ENCODE measurements at places on chromosomes 1 and 21.

DNA sequence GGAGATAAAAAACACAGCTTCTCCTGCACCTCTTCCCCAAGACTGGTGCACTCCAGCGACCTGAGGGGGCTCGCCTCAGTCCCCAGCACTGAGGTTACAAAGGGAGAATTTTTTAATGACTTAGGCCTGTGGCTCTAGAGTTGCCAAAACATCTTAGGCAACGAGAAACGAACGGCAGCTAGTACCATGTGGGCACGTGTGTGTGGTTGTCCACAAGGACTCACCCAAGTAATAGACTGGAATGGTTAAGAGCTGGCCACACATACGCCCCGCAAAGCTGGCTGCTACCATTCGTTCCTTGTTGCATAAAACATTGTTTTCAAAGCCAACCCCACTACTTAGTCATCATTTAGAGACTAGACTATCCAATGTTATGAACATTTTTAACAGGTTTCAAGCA is 26.9 kb downstream of the RIPK4 start:
- DNase-seq, result no peak

GRCh38 chr1:178196631-178197030 is 102.7 kb downstream of the RASAL2 start:
- no peak for DNase-seq

GRCh38 chr1:33462405-33463164 is 9.9 kb upstream of the ZSCAN20 start:
- no peak for DNase-seq

DNA sequence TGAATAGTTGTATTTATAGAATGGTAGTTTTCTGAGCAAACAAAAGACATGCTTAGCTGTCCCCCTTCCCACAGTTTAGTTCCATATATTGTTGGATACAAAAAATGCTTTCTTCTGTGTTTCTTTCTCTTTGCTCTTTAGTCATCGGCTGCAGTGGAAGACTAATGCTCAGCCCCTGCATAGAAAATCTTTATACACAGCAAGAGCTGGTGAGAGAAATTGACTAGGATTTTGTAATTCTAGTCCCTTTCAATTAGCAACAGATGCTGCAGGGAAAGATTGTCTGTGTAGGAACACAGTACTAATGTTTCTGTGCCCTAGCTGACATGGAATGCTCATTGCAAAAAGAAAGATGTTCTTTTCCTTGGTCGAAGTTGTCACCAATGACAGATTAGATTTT is 200.9 kb downstream of the RPS6KC1 start:
- no peak for DNase-seq

DNA sequence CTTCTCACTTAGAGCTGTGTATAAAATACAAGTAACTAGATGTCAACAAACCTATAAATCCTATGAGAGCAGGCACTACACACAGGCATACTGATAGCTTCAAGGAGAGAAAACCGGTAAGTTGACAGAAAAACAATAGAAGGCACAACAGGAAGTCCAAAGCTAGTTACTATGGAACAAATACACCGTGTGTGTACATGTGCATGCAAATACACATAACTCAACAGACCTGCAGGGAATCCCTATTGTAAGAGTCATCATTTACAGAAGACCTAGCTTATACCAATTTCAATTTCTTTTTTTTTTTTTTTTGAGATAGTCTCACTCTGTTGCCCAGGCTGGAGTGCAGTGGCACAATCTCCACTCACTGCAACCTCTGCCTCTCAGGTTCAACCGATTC is 26.3 kb downstream of the JAK1 start:
- no peak for DNase-seq

- no peak for DNase-seq
Observed at GRCh38 chr1:87089823-87090222, 175.4 kb downstream of the HS2ST1 start.

GRCh38 chr21:31795992-31796391 is 64.1 kb upstream of the SCAF4 start:
- DNase-seq, result no peak

DNA sequence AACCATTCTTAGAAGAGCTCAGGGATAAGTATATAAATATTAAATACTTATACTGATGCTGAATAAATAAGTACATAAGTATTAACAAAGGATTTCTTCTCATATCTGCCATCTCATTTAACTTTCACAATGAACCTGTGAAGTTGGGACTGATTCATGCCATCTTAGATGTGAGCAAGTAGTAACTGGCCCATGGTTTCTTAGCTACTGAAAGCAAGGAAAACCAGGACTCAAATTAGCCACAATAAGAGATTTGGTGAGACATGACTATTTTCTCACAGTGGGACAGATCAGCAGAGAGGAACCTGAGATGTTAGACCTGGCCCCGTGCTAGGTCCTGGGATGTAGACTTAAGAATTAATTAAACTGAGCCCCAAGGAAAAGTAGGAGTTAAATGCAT is 8.2 kb upstream of the RAB3B start:
- no peak for DNase-seq

GRCh38 chr1:199310708-199311107 is 671.9 kb downstream of the PTPRC start:
- no peak for DNase-seq

GRCh38 chr1:1788136-1788535 is 9.9 kb upstream of the NADK start:
- DNase-seq, result no peak

GRCh38 chr21:36557316-36557715 is 77.4 kb upstream of the CLDN14 start:
- no peak for DNase-seq

DNA sequence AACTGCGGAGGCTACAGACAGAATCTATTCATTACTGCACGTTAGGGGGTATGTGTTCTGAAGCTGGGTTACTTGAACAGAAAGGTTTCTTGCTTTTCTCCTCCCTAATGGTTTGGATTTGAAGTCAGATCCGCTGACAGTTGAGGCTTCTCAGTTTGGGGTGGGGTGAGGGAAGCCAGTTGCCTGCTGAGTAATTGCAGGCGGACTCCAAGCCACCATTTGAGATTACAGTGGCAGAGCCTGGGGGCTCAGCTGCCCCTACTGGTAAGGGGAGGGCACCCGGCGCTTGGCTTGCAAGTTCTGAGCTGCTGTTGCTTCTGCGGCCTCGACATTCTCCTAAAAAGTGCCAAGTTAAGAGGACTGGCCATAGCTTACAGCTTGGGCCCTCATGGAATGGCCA is 2.0 kb downstream of the GRHL3 start:
- DNase-seq, result no peak

GRCh38 chr21:16363100-16363499 is 633.3 kb downstream of the USP25 start:
- DNase-seq, result no peak

DNA sequence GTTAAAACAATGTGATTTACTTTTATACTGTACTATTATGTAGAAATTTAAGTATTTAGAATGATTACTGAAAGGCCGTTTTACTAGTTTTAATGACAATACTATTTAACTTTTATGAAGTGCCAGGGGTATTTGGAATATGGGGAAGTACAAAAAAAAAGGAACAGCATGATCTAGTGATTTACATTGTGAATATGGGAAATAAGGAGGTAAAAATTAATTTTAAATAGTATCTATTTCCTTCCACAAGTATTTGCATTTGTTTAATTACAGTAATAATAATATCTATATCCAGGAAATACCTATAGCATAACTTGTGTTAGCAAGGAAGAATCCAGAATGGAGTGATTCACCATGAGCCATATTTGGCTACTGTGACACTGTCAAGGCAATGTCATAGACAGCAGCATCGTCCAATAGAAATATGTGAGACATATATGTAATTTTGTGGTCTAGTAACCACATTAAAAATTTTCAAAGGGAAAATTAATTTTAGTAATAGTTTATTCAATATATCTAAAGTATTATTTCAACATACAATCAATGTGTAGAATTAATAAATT is 22.0 kb downstream of the CNST start:
- DNase-seq, result no peak

DNA sequence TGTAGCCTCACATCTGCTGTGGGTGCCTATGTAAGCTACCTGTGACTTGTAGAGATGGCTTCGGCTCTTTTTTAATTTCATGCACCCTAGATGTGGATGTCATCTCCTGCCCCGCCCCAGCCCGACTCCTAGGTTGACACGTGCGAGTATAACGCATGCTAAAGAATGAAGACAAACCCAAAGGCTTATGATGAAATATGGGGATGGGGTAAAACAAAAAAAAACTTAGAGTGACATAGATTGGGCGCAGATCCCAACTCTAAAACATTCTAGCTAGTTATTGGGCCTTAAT is 613 bp upstream of the ERO1B start:
- no peak for DNase-seq

DNA sequence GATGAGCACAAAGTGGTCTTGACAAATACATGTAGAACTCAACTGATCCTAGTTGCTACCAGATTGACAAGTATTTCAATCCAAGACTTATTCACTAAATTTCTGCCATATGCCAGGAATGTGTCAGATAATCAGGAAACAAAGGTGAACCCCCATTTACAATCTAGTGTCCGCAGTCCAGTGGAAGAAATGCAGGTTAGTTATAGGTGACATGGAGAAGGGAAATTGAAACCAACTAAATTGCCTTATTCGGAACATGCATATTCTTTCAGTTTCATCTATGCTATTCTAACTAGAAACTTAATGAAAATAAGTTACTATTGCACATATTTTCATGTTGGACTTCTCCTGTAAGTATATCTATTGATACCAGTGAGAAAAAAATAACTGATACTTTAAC is 209.4 kb downstream of the COL24A1 start:
- DNase-seq, result no peak

GRCh38 chr1:97996880-97997279 is 76.0 kb upstream of the DPYD start:
- DNase-seq, result no peak

- DNase-seq, result no peak
Observed at GRCh38 chr1:86035101-86035500, 121.5 kb downstream of the COL24A1 start.

DNA sequence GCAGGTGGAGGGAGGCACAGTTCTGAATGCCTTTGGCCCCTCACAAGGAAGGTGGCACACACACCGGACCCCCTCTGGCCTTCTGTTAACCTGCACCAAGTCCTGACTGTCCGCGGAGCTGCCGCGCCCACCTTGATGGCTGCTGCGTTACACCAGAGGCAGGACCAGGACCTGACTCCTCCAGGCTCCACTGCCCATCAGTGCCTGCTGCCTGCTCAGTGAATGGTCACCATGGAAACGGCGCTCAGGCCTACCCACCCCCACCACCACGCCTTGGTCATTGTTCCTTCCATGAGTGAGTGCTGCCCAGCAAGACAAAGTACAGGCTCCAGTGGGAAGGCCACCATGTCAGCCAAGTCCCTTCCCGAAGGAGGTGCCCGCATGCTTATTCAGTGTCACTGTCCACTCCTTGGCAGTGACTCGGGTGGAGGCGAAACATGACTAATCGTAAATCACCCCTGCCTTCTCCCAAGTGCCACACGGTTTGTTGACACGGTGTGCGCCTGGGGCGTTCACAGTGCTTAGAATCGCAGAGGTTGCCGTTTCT is 57.3 kb downstream of the SLC37A1 start:
- DNase-seq, result no peak

GRCh38 chr21:31136891-31137290 is 98.6 kb upstream of the KRTAP19-8 start:
- no peak for DNase-seq

- no peak for DNase-seq
Observed at GRCh38 chr1:173527151-173527826, 50.2 kb downstream of the PRDX6 start.

GRCh38 chr1:98437540-98437939 is 224.0 kb upstream of the SNX7 start:
- DNase-seq, result no peak

DNA sequence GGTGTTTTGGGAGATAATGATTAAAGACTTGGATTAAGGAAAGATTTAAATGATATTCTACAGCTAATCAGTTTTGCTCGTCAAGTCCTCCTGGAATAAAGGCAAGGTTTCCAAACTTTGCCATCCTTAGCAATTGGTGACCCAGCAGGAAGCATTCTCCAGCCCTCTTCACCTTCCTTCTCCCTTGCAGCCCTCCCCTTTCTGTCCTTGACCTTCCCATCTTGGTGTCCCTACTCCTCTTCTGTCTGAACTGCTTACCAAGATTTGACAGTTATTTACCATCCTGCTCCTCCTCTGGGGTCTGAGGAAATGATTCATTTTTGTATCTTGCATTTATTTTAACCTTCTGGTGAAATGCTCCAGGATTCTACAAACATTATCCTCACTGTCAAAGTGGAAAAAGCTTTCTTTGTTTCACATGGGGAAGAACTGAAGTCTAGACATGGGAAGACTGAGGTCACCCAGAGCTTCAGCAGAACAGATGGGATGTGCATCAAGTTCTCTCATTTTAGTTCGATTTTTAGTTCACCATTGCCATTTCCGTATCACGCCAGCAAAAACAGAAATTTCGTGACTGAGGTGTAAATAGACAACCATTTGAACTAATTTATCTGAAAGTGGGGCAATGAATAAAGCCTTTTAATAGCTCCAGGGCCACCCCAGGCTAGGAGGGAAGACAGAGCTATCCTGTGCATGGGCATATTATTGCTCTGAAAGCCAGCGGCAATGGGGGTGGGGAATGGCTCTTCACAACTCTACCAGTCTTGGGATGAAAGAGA is 504.4 kb upstream of the PLXNA2 start:
- no peak for DNase-seq

DNA sequence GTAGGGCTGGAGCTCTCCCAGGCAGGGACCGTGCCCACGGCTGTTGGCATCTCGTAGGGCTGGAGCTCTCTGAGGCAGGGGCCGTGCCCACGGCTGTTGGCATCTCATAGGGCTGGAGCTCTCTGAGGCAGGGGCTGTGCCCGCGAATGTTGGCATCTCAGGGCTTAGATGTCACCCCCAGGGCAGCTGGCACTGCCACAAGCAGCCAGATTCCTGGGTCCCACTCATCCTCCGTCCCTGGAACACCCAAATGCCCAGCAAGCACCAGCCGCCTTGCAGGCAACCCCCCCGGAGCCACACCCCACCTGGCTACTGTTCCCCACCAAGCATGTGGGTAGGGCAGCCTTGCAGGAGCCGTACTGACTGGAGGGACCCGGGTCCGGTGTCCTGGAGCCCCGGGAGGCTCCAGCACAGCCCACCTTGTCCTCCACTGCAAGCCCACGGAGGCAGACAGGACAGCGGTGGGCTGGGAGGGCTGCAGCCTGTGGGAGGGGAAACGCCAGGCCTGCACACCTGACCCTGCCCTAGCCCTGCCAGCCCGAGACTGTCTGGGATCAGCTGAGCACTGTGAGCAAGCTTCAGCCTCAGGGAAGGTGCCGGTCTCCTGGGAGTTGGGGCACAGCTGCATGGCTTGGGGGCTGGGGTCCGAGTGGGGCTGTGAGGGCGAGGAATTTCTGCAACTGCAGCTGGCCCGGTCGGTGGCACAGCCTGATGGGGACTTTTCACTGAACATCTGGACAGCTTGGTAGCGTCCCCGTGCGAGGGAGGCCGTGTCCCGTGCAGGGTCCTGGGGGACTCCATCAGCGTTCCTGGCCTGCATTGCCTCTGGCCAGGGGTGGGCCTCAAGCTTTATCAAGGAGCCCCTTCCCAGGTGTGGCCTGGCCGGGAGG is 53.6 kb downstream of the COL18A1 start:
- DNase-seq, result no peak

- no peak for DNase-seq
Observed at GRCh38 chr1:61253059-61253735, 170.8 kb downstream of the NFIA start.

All from GM18507 (cell line).